Activated CD8-positive, alpha-beta memory T cell treated with anti-CD3 and anti-CD28 coated beads for 4 hours (primary cell): ENCODE measurements at places on chromosomes 3 and 15.

DNA sequence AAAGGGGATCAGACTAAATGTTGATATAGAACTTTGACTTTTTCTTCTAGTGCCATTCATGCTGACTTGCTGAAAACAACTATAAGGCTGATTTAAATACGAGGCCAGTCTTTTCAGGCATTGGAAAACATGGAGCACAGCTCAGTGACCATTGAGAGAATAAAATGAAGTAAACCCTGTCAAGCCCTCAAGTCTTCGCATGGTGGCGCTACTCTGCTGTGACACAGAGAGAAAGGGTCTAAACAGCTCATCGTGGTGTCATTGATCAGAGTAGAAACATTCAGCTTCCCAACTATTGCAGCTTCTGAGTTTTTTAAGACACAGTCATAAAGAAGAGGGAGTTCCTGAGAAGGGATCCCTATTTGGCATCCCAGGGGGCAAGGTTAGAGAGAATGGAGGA is 716.2 kb downstream of the DIPK2A start:
- DNase-seq, result no peak

- no peak for DNase-seq
These were observed 3.3 kb downstream of the VPS8 start for GRCh38 chr3:184815046-184815930.

- DNase-seq, result no peak
These were observed 62.1 kb downstream of the ETV5 start for GRCh38 chr3:186046838-186047237.

- DNase-seq, result no peak
These were observed 26.3 kb downstream of the CHST2 start for GRCh38 chr3:143145906-143146305.

DNA sequence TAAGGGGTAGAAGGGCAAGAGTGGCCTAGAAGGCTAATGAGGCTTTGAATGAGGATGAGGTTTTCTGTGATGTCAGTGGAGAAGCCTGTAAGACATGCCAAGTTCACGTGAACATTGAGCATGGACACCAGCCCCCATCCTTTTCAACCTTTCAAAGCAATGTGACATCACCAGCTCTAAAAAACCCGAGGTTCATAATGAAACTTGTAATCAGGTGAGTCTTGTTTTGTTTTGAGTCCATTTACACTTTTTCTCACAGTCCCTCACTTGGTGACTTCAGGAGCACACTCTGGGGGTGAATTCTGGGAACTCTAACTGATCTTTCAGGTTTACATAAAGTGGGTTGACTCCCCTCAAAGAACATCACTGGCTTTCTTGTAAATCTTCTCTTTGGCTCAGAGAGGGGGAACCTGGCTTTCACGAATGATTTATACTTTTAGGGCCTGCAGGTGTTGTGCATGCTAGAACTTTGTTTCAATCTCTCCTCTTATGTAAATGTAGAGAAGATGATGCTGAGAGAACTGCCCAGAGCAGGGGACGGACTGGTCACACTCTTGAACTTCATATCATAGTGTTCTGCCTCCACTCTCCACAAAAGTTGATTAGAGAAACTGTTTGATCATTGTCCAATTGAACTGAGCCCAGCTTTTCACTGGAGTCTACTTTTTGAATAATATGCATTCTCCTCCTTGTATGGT is 224.7 kb upstream of the SATB1 start:
- DNase-seq, result no peak

- no peak for DNase-seq
These were observed 113.1 kb downstream of the POLR2M start for GRCh38 chr15:57819646-57820045.

DNA sequence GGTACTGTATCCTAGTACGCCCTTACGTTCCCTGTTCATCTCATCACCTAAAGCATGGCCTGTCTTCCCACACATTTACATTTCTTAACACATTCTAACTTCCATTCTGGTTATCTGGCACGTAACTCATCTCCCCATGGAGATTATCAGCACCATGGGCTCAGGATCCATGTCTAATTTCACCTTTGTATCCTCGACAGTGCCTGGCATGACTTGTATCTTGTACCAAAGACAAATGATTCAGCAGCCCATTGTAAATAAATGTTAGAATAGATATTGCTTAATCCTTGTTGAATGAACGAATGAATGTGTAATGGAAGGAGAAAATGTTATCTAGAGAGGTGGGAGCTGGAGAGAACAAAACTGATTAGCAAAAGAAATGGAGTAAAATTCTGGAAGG is 69.7 kb upstream of the TPM1 start:
- no peak for DNase-seq

DNA sequence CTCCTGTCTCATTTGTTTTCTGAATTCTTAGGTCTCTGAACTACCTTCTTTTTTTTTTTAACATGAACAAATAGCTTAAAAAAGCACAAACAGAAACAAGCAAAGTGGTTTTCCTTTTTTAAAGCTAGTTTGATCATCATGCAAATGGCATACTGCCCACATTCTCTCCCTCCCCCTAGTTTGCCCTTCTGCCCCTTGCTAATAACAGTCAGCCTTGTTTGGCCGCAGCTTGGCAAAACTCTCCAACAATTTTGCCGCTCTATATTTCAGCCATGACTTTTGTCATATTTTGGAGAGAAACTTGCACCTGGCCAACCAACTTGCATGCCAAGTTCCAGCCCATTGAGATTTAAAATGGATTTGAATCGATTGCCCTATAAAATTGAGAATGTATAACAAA is 666.0 kb upstream of the NR2F2 start:
- no peak for DNase-seq

DNA sequence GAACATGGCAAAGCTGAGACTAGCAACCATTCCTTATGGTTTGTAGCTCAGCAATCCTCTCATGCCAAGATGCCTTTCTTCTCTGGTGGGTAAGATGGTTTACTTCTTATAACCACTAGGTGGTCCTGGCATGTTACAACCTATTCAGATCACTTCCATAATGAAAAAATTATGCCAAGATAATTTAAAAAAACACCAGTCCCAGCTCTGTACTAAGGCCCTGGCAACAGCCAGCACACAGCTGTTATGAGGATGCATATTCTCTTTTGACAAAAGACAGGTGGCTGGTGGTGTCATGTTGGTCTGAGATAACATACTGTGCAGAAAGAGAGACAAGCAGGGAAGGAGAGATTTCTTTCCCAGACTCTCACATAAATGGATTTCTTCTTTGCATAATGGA is 65.7 kb upstream of the FRMD4B start:
- no peak for DNase-seq

DNA sequence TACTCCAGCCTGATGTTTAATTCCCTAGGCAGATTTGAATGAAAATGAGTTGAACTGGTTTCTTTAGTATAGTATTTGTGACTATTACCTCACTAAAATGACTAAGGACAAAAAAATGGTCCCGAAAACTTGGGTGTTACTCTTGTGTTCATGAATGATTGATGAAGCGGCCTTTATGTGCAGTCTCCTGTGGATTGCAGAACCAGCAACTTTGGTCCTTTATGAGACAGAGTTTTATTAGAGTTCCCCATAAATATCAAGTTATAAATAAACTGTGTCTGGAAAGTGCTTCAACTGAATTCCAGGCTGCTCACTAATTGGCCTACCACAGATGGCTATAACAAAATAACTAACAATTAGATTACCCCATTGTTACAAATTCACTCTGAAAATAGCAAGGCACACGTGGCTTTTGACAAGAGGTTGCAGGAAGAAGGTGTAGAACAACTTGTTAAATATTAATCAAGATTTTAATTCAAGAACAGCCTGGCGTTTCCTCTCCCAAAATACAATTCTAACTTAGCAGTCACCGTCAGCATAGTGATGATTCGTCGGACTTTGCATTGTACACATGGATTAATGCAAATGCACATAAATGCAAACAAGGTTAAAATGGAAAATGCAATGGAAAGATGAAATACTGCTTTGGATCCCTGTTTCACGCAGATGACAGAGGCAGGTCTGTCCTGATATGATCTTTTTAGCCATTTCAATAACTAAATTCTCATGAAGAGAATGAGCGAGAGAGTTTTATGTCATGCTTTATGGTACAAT is 567.3 kb upstream of the ZNF717 start:
- no peak for DNase-seq

DNA sequence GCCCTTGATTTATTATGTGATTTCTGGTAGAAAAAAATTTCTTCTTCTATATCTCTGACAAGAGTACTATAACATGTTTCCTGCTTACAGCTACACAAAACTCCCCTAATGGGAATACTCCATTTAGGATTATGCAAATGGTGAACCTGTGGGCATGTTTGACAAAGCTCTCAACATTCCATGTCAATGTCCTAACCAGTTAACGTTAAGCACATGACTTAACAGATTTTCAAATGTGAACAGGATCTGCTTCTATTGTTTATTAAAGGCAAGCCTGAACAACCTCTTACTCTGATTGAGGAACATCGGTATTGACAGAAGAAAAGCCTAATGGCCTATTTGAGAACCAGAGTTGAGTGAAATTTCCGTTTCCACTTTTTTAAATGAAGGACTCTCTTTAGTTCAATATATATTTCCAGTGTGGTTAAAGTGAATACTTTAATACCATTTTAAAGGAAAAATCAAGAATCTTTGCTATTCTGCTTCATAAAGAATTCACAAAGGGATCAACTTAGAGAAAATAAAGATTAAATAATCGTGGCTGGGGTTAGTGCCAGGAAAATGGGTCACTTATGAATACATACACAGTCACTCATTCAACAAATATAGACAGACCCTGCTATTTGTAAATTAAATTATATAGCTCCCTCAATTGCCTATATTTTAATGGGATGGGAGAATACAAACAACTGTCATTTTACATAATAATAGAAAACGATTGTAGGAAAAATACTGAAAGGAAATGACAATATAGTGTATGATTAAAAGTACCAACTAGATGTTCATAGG is 300.3 kb upstream of the CBLB start:
- no peak for DNase-seq

- DNase-seq, result no peak
These were observed 318.0 kb upstream of the LMCD1 start for GRCh38 chr3:8183627-8184026.

- no peak for DNase-seq
These were observed 172.8 kb upstream of the PLSCR5 start for GRCh38 chr3:146777941-146778340.
